ENCODE measurements at places on chromosomes 11 and 22.

DNA sequence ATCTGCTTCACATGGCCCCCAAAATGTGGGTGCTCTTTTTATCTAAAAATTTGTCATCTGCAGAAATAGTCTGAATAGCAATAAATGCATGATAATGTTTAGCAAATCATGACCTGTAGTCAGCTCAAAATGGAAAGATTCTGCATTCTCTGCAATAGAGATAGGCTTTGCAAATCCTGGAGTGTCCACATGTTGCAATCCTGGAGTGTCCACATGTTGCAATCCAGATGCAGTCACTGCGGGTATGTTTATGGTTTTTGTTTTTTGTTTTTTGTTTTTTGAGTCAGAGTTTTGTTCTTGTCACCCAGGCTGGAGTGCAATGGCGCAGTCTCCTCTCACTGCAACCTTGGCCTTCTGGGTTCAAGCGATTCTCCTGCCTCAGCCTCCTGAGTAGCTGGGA lies 20.2 kb upstream of the LRRC32 start:
- peak; percentile 86 for DNase-seq

- DNase-seq, result no peak
Measured at GRCh38 chr22:49909476-49910205, 8.6 kb downstream of the ALG12 start.

- DNase-seq, result no peak
Measured at GRCh38 chr11:29802522-29802921, 214.3 kb downstream of the KCNA4 start.

- DNase-seq, result no peak
Measured at GRCh38 chr11:65551572-65552387, 6.4 kb downstream of the LTBP3 start.

GRCh38 chr11:89493431-89493830 lies 2.3 kb upstream of the NOX4 start:
- peak; percentile 52 for DNase-seq

GRCh38 chr11:102990145-102990544 lies 34.6 kb upstream of the MMP13 start:
- DNase-seq, result peak; percentile 19

GRCh38 chr11:119650251-119650650 lies 78.7 kb downstream of the NECTIN1 start:
- no peak for DNase-seq

- no peak for DNase-seq
Measured at GRCh38 chr11:60852117-60852981, 3.4 kb downstream of the PTGDR2 start.

GRCh38 chr11:122159173-122159721 lies 43.2 kb upstream of the BLID start:
- DNase-seq, result peak; percentile 67

DNA sequence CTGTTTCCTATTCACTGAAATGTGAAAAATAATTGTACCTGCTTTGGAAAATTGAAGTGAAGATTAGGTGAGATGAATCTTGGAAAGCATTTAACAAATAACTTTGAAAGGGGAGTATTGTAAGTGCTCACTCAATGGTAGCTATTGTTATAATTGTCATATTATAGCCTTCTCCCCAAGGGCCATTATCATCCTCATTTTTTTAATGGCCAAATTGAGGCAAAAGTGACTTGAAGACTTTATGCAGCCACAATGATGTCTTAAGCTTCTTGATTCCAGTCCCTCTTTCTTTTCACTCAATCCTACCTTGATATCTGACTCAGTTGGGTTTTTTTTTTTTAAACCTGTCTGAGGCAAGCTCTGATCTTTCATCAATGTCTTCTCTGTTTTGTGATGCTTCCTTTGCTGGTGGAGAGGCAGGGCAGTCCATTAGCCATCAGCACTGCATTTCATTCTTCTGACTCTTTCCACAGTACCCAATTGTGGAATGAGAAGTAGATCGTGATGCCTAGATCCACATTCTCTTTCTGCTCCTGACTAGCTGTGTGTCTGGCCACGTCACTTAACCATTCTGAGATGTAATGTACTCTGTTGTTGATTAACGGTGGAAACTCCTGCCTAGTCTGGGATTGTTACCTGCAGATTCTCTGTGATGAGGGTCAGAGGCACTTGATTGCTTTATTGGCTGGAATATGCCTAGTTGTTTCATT lies 101.4 kb downstream of the DBX1 start:
- DNase-seq, result no peak

- DNase-seq, result no peak
Measured at GRCh38 chr11:114893329-114893728, 215.0 kb downstream of the NXPE2 start.
